Neural progenitor cell (in vitro differentiated cells): ENCODE measurements at places on chromosomes 1 and 21.
A peak's percentile ranks its signal among the peaks of the same experiment; 100 is the strongest.

DNA sequence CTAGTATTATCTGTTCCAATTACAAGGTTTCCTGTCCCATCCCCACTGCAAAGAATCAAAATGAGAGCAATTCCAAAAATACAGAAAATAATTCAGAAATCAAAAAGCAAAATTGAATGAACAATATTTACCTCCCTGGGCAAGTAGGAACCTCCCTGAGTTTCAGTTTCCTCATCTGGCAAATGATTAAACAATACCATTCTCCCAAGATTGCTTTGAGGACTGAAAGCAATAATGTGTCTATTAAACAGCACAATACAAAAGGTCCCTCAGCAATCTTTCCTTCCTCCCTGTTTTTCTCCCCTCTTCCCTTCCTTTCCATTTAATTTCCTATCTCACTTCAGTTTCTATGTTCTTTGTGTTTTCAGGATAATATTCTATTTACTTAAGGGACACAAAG, 171.0 kb downstream of the ZC3H11B start:
- no peak for DNase-seq

DNA sequence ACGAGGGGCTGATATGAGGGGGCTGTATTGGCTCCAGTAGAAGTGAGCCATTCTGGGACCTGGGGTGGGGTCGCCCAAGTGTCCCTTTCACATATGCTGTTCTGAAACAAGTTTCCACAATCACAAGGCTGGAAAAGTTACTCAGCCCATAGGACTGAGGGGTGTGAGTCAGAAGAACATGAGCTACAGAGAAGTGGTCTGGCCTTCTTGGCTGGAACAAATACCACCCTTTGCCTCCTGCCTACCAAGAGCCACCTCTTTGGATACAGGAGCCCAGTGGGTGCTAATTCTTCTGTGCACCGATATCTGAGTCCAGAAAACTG, 42.4 kb downstream of the MEF2D start:
- no peak for DNase-seq

DNA sequence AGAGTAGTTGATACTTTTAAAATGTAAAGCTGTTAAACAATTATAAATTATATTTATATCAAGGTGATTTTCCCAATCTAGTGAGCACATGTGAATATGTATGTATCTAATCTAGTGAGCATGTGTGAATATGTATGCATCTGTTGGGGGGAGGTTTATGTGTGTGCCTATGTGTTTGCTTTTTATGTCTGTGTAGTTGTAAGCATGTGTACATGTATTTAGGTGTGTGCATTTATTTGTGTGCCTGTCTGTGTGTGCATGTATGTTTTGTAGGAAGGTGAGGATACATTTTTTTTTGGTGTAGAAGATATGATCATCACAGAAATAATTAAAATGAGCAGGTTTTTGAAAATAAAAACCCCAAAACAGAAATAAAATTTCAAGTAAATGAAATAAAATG, 318.9 kb upstream of the CHRM3 start:
- DNase-seq, result no peak

GRCh38 chr1:153945131-153945794, 1.3 kb downstream of the DENND4B start:
- DNase-seq, result peak; percentile 36

- no peak for DNase-seq
Measured at GRCh38 chr1:247456914-247457639, 827 bp downstream of the OR2B11 start.

GRCh38 chr1:44421446-44421884, 16.4 kb downstream of the RNF220 start:
- peak; percentile 56 for DNase-seq

- no peak for DNase-seq
Measured at GRCh38 chr1:100359139-100359538, 6.8 kb downstream of the CDC14A start.

DNA sequence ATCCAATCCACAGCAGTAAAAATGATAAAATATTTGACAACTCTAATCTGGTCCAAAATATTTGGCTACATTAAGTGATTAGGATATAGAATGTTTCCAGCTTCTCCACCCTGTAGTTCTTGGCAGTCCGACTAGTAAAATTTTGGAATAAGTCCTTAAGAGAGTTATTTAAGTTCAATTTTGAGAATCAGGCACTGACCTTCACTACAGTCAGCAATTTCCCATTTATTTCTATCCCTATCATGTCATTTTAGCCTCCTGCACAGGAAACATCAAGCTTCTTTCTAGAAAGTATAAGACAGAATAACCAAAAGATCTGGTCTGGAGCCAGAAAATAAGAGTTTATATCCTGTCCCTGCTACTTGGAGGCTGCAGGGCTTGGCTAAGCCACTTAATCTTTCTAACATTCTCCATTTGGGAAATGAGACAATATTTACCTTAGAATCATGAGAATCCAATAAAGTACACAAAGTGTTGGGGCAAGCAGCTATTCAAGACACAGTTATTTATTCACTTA, 162.2 kb downstream of the DPYD start:
- DNase-seq, result no peak

DNA sequence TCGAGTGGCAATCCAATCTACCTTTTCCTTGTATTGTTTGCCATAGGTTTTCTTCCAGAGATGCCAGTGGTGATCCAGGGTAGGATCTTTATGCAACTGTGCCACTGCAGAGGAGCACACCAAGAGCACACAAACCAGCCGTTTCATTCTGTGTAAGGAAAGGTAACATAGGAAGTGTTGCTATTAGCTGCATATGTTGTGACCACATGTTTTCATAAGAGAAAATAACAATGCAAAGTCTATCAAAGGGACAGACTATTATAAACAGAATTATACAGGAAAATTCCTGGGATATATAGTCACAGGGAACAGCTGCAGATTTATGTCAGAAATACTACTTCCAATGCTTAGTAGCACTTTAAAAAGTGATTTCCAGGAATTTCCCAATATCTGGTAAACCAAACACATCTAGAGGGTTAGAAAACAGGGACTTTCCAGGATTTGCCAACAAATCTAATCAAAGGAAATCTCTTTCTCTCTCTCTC, 919 bp downstream of the CTSS start:
- DNase-seq, result no peak
